ENCODE measurements at places on chromosomes 7 and 10.

DNA sequence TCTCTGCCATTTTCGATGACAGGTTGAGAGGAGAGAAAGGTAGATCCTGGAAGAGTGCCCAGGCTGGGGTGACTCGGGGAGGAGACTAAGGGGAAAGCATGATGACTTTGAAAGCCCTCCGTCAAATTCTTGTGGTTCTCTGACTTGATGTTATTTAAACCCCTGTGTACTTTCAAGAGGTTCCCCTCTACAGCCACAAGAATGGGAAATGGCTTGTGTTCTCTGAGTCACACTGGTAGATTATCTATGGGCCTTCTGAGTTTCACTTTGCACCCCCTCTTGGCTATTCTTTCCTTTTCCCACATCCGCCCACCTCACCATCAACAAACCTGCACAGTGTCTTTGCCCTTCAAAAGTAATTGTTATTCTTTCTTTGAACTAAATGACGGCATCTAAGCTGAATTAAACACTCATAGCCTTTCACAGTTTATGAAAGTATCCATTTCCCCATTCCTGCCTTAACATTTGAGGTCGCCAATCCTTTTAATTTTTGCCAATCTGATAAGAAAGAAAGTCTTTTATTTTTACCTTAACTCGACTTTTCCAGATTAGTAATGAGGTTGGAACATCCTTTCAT, 24.1 kb downstream of the PRF1 start:
- peak; percentile 62 for DNase-seq

DNA sequence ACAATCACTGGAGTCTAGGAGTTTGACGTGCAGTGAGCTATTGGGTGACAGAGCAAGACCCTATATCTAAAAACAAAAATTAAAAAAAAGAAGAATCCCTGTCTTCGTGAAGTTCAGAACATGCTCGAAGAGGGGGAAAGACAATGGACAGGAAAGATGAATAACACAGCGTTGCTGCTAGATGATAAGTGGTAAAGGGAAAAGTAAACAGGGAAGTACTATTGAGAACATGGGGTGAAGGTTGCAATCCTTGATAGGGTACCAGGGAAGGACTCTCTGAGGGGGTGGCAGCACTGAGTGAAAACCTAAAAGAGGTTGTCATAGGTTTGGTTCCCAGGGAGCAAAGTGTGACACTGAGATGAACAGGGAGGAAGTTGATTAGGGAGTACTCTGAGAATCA, 2.8 kb upstream of the ABRAXAS2 start:
- DNase-seq, result no peak

- no peak for DNase-seq
These were observed 602.3 kb upstream of the MGMT start for GRCh38 chr10:128864554-128865295.

DNA sequence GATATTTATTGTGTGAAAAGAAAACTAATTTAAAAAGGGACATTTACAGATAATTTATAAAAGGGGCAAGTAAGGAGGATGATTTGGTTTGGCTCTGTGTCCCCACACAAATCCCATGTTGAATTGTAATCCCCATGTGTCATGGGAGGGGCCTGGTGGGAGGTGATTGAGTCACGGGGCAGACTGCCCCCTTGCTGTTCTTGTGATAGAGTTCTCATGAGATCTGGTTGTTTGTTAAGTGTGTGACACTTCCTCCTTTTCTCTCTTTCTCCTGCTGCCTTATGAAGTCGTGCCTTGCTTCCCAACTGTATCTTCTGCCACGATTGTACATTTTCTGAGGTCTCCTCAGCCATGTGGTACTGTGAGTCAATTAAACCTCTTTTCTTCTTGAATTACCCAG, 171.0 kb upstream of the SEMA3E start:
- no peak for DNase-seq

DNA sequence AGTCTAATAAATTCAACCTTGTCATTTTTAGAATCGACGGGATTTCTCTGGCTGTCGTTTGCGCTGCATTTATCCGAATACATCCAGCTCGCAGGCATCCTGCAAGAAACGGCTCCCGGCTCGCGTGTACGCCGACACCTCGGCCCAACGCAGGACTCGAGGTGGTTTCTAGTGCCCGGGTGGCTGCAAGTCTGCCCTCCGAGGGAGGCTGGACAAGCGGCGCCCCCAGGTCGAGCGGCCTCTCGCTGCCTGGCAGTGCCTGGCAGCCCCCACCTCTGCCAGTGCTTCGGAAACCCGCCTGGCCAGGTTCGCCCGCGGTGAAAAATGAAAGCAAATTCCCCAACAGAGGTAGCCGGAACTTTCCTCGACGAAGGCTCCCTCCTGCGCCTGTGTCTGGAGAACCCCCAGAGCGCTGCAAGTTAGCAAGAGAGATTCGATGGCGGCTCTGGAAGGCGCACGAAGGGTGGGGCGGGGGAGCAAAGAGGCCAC, 5.7 kb upstream of the ZNF503 start:
- no peak for DNase-seq

DNA sequence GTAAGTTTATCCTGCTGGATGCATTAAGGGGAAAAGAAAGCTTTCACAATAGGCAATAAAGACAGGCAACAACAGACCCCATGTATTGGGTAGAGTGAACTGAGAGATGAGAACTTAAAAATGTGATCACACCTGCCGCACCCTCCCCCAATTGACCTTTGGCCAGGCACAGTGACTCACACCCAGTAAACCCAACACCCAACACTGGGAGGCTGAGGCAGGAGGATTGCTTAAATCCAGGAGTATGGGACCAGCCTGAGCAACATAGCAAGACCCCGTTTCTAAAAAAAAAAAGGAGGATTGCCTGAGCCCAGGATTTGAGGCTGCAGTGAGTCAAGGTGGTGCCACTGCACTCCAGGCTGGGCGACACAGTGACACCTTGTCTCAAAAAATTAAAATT, 86.9 kb downstream of the MPP7 start:
- no peak for DNase-seq

GRCh38 chr10:115654961-115655360, 561.8 kb downstream of the ATRNL1 start:
- no peak for DNase-seq

- no peak for DNase-seq
These were observed 42.2 kb upstream of the GRB10 start for GRCh38 chr7:50824882-50825281.

- no peak for DNase-seq
These were observed 348.7 kb upstream of the POT1 start for GRCh38 chr7:125278318-125278717.

GRCh38 chr10:21525367-21526187, at the start of gene SKIDA1:
Gene SKIDA1, minus strand, starts transcription at chr10:21525682. Its CDS starts 7,860 bp downstream, at chr10:21517822.
- DNase-seq, result no peak

DNA sequence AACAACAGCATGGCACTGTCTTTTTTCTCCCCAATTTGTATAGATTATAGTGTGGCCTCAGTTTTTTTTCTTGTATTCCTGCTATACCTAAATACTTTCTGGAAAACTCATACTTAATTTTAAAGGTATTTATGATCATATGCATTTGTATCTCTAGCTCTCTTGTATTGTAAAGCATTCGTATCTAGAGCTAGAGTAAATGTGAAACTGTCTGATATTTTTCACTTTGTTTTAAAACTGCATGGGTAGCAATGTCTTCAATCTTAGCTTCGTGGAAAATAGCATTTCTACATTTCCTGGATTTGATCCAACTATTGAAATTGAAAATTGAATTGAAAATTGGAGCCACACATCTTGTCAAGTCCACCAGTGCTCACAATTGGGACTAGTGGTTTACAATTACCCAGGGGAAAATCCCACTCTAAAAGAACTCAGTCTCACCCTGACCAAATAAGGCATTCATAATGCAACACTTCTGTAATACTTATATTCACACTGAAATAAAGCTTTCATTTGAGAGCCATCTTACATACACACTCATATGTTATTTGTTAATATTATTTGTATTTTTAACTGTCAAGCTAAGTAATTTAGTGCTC, 51.3 kb upstream of the KLF6 start:
- DNase-seq, result no peak

DNA sequence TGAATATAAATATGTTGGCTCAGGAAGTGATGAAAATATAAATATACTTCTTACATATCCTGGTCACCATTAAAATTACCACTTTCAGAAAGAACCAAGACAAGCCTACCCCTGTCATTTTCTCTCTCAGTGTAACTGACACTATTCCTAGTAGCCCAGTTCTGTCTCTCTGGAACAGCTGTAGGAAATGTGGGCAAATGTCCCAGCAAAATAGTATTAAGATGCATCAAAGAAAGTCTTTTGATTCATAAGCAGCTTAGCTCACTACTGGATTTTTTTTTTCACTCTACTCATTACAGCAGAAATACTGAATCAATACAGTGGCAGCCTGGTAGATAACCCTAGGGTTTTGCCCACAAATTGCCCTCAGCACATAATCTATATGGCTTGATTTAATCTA, 290.9 kb downstream of the DNAJB9 start:
- no peak for DNase-seq

GRCh38 chr7:114405427-114405826, 9.2 kb upstream of the FOXP2 start:
- no peak for DNase-seq

DNA sequence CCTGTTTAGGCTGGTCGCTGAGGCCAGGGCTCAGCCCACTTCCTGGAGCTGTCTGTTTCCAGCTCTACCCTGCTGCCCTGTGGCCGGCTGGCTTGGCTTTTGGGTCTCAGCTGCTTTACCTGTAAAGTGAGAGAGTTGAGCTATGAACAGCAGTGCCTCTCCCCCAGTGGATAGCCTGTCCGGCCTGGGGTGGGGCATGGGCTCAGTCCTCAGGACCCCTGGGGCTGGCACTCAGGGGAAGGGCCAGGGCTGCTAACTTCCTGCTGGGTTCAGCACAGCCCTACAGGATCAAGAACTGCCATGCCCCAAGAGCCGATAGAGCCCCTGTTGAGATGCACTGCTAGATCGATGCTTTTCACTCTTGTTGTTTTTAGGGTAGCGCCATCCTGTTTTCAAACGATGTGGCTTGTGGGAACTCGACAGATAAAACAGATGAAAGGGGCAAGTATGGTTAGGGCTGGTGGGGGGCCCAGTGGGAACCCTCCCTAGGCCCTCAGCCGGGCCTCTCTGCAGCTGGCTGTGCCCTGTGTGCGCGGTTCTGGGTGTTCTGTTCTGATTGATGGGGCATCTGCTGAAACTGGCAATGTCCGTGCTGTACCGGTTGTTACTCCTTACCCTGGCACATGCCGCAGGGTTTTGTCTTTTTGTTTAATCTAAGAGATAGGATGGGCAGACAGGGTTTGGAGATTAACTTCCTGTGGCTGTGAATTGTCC, 10.0 kb upstream of the SFRP5 start:
- no peak for DNase-seq

- DNase-seq, result no peak
These were observed 131.1 kb upstream of the ABCB5 start for GRCh38 chr7:20484356-20484755.

DNA sequence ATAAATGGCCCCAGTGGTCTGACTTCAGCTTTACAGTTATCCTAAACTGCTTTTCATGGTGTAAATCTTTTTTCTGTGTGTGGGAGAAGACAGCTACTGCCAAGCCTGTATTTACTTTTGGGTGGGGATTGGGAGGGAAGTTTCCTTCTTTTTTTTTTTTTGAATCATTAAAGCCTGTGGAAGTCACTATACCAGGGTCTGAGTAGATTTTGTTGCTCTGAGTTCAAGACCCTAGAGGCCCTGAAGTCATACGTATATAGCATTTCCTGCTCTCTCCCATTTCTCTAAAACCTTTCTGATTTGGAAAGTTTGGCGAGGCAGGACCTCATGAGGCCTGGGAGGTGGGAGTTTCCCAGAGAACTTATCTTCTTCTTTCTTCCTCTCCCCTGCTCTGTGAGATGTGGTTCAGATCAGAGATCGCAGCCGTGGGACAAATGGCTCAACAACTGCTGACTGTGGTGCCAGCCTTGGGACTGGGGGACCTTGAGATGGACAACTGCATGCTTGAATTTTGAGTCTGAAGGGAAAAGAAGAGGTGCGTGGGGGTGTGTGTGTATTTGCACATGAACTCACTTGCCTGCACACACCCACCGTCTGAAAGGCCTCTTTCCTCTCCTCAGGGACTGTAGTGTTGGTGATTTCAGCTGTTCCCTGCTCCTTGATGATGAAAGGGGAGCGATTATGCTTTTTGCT, 18.1 kb downstream of the LRMDA start:
- DNase-seq, result no peak

- DNase-seq, result no peak
These were observed 374.9 kb upstream of the PODXL start for GRCh38 chr7:131931370-131931769.

DNA sequence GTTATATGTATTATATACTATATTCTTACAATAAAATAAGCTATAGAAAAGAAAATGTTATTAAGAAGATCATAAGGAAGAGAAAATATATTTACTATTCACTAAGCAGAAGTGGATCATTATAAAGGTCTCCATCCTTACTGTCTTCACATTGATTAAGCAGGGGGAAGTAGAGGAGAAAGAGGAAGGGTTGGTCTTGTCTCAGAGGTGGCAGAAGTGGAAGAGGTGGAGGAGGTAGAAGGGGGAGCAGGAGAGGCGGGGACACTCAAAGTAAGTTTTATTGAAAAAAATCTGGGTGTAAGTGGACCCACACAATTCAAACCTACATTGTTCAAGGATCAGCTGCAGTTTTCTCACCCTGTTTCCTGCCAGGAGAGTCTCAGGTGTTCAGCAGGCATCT, 28.9 kb upstream of the ERCC6 start:
- DNase-seq, result no peak

DNA sequence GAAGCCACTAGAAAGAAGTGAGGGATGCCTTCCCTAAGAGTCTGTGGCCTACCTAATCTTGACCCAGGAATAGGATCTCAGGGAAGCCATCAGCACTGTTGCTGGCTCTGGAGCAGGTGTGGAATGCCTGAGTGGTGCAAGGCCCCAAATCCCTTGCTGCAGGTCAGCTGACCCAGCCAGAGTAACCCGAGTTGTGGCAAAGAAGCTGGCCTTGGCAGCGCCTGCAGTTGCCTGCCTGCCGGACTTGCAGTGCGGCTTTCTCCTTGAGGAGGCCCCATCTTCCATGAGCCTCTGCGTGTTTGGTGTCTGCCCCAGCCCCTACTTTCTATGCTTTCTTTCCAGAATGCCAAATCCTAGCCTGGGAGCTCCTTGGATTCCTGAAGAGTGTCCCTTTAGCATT, 5.8 kb downstream of the KIAA1217 start:
- DNase-seq, result no peak

- no peak for DNase-seq
These were observed 605.4 kb downstream of the INHBA start for GRCh38 chr7:41097501-41097900.

All from activated T-cell treated with anti-CD3 and anti-CD28 coated beads for 24 hours (primary cell).